ENCODE measurements at places on chromosomes 2 and 18. TPM values are rescaled to one million over a fixed set of nuclear protein-coding genes. Genes with fewer than 3 reads are reported as not detected.

CYRIA gene
- polyA plus RNA-seq: 3.7 TPM

CPO gene
- polyA plus RNA-seq: 0.12 TPM

SLC25A52 gene
- not detected for polyA plus RNA-seq

SCG2 gene
- polyA plus RNA-seq: 1.5 TPM

WNT10A gene
- not detected for polyA plus RNA-seq

MC2R gene
- polyA plus RNA-seq: not detected

DNA sequence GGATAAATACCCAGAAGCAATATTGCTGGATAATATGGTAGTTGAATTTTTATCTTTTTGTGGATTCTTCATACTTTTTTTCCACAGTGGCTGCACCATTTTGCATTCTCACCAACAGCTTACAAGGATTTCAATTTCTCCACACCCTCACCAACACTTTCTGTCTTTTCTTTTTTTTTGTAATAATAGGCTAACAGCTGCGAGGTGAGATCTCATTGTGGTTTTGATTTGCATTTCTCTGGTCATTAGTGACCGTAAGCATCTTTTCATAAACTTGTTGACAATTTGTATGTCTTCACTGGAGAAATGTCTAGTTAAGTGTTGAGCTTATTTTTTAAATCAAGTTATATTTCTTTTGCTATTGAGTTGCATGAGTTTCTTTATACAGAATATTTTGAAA is 17.6 kb upstream of the SLC9A2 start:
- DNase-seq: no peak

TSPYL6 gene
- polyA plus RNA-seq: not detected

CD302 gene
- polyA plus RNA-seq: 12.3 TPM

GRCh38 chr18:267380-267687 is 513 bp downstream of the THOC1 start:
- no peak for DNase-seq

- no peak for DNase-seq
Measured at GRCh38 chr2:148552675-148553331, 91.7 kb upstream of the EPC2 start.

DNA sequence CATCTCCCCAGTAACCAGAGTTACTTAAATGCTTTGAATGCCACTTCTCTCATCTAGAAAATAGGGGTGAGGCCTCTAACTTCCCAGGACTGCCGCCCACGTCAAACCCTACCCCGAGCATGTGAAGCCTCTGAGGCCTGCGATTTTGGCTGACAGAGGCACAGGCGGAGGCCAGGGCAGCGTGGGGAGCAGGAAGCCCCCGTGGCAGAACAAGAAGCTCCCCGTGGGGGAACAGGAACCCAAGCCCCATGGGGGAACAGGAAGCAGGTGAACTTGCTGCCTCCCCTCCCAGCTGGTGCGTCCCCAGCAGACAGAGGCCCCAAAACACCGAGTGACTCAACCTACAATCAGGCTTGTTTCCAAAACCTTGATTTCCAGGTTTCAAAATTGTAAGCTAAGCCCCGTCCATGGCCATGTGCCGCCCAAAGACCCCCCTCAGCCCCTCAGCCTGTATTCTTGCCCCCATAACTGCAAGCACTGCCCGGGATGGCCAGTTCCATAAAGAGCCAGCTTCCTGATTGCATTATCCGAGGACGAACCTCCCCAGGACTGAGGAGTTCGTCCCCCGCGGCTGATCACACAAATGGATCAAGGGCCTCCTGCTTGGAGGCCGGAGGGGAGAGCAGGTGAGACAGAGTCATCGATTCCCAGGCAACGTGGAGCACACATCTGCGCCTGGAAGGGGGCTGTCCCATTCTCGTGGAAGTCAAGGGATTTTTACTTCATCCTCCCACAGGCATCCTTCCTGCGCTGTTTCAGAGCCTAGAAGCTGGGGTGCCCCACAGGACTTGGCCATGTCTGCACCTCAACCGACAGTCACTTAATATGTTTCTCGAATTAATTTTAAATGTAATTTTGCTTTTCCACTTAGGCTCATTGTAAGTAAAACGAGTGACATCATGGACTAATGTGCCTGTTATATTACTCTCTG is 36.3 kb upstream of the CTDP1 start:
- no peak for DNase-seq

GPBAR1 gene
- polyA plus RNA-seq: 0.05 TPM

- no peak for DNase-seq
Measured at GRCh38 chr2:241882091-241882625, 12.6 kb downstream of the RTP5 start.

DNA sequence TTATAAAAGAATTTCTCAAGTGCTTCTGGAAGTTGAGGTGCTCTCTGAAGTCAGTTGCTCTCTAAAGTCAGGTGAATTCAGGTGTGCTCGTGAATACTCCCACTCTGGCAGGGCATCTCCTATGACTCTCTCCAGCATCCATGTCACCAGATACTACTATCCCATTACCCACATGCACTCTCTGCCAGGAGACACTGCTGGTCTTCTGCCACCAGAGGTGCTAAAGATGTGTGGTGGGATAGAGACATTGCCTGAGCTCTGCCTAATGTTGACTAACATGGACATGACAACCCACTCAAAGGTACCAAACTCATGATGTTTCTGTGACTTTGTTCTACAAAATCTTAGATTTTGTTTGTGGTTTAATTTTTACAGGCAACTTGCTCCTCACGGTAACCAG is 106.4 kb upstream of the HNRNPA3 start:
- DNase-seq: no peak

- no peak for DNase-seq
Measured at GRCh38 chr2:238032755-238033337, 28.0 kb upstream of the SCLY start.

GRCh38 chr2:109320195-109320922 is 191.4 kb downstream of the SH3RF3 start:
- DNase-seq: no peak

LPIN1 gene
- 34.6 TPM for polyA plus RNA-seq

FNDC4 gene
- polyA plus RNA-seq: 12.4 TPM

DNA sequence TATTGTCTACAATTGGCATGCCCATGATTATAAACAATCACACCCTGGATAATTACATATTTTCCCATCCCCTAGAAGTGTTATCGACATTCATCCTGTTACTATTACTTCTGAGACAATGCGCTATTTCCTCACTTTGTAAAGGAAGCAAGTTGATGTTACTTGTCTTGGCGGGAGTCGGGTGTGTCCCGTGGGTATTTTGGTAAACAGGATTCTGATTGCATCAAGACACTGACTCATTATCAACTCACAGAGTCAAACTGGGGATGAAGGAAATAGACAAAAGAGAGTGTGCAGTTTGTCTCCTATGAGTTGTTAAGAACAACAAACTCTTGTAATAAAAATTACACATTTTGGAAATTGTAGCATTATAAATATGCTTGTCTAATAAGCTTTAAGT is 142.7 kb downstream of the GALR1 start:
- no peak for DNase-seq

- no peak for DNase-seq
Measured at GRCh38 chr2:201996006-201996405, 37.6 kb upstream of the FZD7 start.

GRCh38 chr2:86783615-86784339 is 6.9 kb downstream of the CD8A start:
- DNase-seq: no peak

- DNase-seq: no peak
Measured at GRCh38 chr18:36432880-36433555, 135.5 kb downstream of the FHOD3 start.

DNA sequence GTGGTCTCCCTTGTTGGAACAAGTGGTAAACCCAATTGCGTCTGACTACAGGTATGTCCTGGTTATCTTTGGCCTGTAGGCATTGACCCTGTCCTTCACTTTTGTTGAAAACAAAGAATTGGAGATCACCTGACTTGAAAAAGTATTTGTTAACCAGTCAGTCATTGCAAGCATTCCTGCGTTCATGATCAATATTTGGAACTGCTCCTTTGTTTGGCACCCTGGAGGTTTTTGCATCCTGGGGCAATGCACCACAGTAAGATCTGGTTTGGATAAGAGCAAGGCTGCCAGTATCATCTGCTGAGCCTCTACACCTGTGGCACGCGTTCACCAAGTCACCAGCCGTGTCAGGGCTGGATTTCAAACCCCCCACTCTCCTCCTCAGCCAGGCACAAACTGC is 115.7 kb downstream of the DNAH6 start:
- DNase-seq: no peak

DNA sequence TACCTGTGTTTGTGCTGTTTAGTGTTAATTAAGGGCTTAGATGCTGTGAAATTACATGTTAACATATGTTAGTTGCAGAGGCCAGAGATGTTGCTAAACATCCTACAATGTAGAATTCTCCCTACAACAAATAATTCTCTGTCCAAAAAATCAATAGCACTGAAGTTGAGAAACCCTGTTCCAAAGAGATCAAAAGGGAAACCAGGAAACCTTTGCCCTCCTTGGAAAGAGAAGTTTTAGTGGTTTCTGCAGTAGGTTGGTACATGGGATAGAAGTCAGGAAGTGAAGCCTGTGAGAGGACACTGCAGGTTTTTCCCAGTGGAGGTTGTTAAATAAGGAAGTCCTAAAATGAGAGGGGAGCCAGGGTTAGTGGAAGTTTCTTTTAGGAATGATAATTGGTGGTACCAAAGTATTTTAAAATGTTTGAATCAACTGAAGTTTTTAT is 6.3 kb upstream of the RMDN2 start:
- no peak for DNase-seq

Measured in AG04450 (cell line).